Effector memory CD8-positive, alpha-beta T cell (primary cell): ENCODE measurements at places on chromosomes 12 and 14.

DNA sequence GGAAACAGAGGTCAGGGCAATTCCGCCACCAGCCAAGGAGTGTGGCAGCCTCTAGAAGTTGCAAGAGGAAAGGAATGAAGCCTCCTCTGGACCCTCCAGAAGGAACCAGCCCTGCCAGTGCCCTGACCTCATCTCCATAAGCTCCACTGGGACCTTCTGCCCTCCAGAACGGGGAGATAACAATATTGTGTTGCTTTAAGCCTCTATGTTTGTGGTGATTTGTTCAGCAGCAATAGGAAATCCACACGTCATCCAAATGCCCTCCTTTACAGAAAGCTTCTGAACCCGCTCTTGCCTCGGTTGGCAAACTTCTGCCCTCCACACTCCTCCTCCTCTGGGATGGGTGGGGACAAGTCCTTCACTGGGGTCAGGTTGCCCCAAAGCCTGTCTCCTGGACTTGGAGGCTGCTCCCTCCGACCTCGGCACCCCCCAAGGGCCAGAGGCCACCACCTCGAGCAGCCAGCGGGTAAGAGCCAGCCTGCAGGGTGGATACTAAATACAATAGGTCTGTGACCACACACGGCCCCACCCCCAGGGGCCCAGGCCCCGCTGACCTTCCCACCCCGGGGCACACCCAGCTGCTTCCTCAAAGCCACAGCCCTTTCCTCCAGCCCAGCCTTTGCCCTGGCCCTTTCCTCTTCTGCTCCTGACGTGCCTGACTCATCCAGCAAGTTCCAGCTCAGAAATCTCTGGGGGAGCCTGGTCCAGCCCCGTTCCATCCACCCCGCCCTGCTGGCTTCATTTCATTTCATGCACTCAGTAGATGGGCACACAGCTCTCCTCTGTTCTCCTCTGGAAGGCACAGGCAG lies 58.7 kb upstream of the NCOR2 start:
- no peak for DNase-seq
- H3K4me3 ChIP-seq = no peak overlapping the region
- peaks cover 3% of the 10 kb centered on the region for H3K4me1 ChIP-seq
- no peak overlapping the region for H3K27ac ChIP-seq

DNA sequence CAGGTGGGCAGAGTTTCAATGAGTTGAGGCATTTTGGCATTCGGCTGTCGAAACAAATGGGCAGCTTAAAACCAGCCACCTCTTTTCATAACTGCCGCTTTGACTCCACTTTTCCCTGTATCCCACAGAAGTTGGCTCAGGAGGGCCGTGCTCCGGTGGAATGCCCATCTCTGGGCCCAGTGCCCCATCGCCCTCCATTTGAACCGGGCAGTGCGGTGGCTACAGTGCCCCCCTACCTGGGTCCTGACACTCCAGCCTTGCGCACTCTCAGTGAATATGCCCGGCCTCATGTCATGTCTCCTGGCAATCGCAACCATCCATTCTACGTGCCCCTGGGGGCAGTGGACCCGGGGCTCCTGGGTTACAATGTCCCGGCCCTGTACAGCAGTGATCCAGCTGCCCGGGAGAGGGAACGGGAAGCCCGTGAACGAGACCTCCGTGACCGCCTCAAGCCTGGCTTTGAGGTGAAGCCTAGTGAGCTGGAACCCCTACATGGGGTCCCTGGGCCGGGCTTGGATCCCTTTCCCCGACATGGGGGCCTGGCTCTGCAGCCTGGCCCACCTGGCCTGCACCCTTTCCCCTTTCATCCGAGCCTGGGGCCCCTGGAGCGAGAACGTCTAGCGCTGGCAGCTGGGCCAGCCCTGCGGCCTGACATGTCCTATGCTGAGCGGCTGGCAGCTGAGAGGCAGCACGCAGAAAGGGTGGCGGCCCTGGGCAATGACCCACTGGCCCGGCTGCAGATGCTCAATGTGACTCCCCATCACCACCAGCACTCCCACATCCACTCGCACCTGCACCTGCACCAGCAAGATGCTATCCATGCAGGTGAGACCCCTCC lies 5.0 kb upstream of the RNU7-1 start:
- H3K27ac ChIP-seq = peak overlapping the region; percentile 95
- H3K4me3 ChIP-seq = peak overlapping the region; percentile 80
- H3K27me3 ChIP-seq = no peaks in the 10 kb centered on the region
- H3K36me3 ChIP-seq = peaks cover 35% of the 10 kb centered on the region
- no peak for DNase-seq

DNA sequence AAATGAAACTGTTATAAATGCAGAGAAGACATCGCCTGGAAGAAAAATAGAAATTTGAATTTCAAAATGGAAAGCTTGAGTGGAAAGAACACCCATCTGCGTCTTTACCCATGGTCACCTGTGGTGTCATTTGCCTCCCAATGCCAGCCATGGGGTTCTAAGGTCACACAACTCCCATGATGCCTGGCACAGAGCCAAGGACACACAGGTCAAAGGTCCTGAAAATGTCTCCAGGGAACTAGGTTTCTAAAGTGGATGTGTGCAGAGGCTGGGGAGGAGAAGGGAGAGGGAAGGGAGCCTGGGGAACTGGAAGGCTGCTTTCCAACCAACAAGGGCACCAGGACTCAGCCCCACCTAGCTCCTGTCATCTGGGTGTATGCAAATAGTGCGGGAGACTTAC lies 724.0 kb upstream of the TMEM132C start:
- no peak overlapping the region for H3K4me3 ChIP-seq
- DNase-seq = no peak
- no peaks in the 10 kb centered on the region for H3K36me3 ChIP-seq
- H3K27me3 ChIP-seq = peaks cover 11% of the 10 kb centered on the region

GRCh38 chr12:75553398-75553797 lies 42.0 kb upstream of the KRR1 start:
- no peak overlapping the region for H3K4me3 ChIP-seq
- DNase-seq = no peak
- H3K4me1 ChIP-seq = no peaks in the 10 kb centered on the region

- no peak overlapping the region for H3K4me3 ChIP-seq
- no peaks in the 10 kb centered on the region for H3K4me1 ChIP-seq
- H3K36me3 ChIP-seq = no peaks in the 10 kb centered on the region
- no peaks in the 10 kb centered on the region for H3K27me3 ChIP-seq
- no peak for DNase-seq
Measured at GRCh38 chr12:82627799-82628198, 58.9 kb upstream of the TMTC2 start.

DNA sequence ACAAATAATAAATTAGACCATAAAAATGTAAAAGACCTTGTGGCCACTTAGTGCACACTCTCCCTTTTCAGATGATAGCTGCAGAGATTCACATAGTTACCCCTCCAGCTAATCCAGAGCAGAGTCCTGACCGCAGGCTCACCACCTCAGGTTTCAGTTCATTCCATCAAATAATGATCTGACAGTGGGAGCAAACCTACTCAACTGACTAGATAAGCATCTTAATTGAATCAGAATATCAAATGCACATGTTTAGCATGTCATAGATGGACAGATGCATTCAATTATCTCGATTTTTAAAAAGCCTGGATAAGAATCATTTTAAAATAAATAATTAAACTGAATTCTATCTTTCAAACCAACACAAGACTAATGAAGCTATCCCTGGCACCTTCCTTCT lies 242.3 kb upstream of the PDZRN4 start:
- no peak overlapping the region for H3K4me3 ChIP-seq
- no peak overlapping the region for H3K27ac ChIP-seq
- H3K4me1 ChIP-seq = no peaks in the 10 kb centered on the region
- no peak for DNase-seq
- no peaks in the 10 kb centered on the region for H3K27me3 ChIP-seq
- H3K36me3 ChIP-seq = no peaks in the 10 kb centered on the region

DNA sequence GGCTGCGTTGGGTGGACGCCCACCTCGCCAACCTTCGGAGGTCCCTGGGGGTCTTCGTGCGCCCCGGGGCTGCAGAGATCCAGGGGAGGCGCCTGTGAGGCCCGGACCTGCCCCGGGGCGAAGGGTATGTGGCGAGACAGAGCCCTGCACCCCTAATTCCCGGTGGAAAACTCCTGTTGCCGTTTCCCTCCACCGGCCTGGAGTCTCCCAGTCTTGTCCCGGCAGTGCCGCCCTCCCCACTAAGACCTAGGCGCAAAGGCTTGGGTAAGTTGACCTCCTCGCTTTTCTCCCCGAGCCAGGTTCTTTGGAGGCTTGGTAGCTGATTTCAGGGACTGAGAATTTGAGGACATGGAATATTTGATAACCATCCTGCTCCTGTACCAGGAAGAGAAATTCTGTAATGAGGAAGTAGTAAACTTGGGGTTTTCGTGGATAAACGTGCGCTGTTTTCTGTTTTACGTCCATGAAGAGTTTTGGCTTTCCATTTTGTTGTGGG lies 530 bp downstream of the APAF1 start:
- peaks cover 34% of the 10 kb centered on the region for H3K36me3 ChIP-seq
- DNase-seq = peak; percentile 2

- no peaks in the 10 kb centered on the region for H3K36me3 ChIP-seq
- no peaks in the 10 kb centered on the region for H3K4me1 ChIP-seq
- no peak overlapping the region for H3K27ac ChIP-seq
- no peak for DNase-seq
Measured at GRCh38 chr12:83106873-83107272, 420.2 kb downstream of the TMTC2 start.

- peak overlapping the region; percentile 80 for H3K4me3 ChIP-seq
- no peak for DNase-seq
- H3K36me3 ChIP-seq = peaks cover 31% of the 10 kb centered on the region
- peaks cover 59% of the 10 kb centered on the region for H3K4me1 ChIP-seq
Measured at GRCh38 chr14:73783107-73783727, 68.4 kb upstream of the PTGR2 start.
